ENCODE measurements at places on chromosomes 4 and X.

DNA sequence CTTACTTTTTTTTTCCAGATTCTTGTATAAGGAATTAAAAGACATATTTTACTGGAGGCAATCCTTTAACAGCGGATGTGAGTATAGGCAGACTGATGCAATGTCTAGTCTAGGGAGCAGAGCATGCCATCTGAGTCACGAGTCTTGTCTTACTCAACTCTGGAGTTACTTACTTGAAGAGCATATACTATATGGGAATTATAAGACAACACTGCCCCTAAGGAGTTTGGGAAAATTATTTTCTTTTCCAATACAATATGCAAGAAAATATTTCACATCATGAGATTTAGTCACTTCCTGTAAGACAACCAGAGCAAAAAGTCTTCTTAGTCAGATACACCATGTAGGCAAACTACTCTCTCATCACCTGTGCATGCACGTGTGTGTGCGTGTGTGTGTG is 537.3 kb upstream of the FTHL17 start:
- no peak for DNase-seq

DNA sequence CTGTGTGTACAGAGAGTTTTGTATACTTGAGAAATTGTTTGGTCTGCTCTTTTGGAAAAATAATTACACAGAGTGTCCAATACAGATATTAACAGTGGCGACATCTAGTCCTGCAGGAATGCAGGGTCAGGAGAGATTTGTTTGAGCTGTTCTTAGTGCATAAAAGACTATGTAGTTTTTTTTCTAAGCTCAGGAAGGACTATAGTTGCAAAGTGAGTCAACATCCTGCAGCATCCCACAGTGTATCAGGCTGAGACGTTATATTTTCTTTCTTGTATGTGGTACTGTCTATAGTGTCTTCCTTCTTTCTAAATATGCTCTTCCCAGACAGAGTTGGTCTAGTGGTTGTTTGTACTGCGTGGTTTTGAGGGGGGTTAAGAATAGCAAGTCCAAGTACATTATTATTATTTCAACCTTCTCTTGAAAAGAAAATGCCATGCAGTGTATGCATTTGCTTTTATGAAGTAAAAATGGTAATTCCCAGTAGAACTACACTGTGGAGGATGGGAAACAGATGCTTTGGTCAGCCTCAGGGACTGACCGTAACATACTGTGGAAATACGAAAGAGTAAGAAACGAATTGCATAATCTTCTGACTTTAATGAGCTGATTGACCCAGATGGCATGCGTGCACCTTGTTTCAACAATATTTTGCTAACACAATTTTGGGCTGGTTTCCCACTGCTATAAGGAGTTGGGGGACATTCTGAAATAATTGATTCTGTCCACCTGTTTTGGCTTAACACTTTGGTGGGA is 67.4 kb downstream of the DMP1 start:
- DNase-seq = no peak

GRCh38 chr4:123661080-123661737 is 264.6 kb downstream of the SPRY1 start:
- no peak for DNase-seq

DNA sequence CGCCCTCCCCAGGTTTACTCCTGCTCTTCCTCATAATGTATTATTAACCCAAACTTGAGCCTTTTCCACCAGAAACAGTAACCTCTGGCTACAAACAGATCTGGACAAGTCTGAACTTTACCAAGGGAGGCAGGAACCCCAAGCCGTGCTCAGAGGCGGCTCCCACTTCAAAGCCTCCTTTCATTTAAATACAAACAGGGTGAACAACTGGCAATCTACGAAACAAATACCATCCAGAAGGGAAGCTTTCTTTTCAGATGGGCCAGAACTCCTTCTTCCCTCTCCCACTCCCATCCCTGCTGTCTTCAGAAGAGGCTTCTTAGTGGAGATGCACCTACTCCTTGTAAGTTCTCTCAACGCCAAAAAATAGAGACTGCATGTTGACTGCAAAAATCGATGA is 2.1 kb upstream of the GPC4 start:
- no peak for DNase-seq

DNA sequence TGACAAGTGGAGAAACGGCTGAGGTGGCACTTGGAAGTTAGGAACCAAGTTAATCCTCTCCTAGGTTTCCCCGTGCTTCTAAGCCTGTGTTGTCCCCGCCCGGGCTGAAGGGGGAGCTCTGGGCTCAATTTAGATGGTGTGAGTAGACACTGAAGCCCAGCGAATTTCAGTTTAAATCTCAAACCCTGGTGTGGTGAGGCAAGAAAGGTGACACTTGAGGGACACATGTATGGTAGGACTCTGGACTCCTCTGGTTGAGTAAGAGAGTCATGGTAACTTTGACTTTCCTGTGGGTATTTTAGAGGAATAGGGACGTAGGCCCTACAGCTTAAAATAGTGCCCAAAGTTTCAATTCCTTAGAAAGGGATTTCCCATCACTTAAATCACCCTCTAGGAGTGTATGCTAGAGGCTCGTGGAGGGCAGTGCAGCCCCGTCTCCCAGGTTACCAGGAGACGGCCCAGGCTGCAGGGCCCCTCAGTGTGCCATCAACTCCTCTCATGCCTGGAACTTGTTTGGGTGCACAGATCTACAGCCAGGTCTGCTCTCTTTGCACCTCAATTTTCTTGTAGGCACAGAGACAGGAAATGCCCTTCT is 24.0 kb downstream of the HAND2 start:
- no peak for DNase-seq

GRCh38 chr4:155703486-155704247 is 37.0 kb downstream of the GUCY1A1 start:
- no peak for DNase-seq

GRCh38 chrX:13432414-13433297 is 112.8 kb upstream of the ATXN3L start:
- DNase-seq = no peak
